Upper lobe of left lung (tissue), 6 donors: ENCODE measurements at places on chromosomes 6 and 20. TPM values are rescaled to one million over a fixed set of nuclear protein-coding genes. Genes with fewer than 3 reads are reported as not detected.

GRCh38 chr20:51374456-51374830 is 168.1 kb downstream of the NFATC2 start:
- peaks cover 4% of the 10 kb centered on the region for H3K4me1 ChIP-seq
- H3K27ac ChIP-seq, result no peak overlapping the region
- no peaks in the 10 kb centered on the region for H3K36me3 ChIP-seq
- DNase-seq, result no peak

CAP2 gene
- 0.55 TPM for total RNA-seq

RPN2 gene
- total RNA-seq, result 193 TPM

DNA sequence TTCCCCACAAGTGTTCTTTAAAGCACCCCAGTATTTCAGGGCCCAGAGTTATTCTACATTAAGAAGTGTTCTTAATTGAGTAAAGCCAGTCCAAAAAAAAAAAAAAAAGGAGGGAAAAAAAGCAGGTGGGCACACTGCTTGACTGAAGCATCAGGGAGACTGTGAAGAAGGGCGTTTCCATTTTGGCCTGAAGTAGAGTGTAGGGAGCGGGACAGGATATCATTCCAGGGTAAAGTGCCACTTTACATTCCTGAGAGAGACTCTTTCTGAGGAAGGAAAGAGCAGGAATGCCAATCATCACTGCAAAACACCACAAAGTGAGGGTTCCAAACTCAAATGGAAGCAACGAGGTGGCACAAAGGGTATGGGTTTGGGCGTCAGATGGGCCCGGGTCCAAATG is 54.1 kb upstream of the BEND6 start:
- DNase-seq, result no peak
- H3K27me3 ChIP-seq, result no peaks in the 10 kb centered on the region
- no peaks in the 10 kb centered on the region for H3K36me3 ChIP-seq
- H3K4me1 ChIP-seq, result no peaks in the 10 kb centered on the region
- no peak overlapping the region for H3K27ac ChIP-seq

- no peaks in the 10 kb centered on the region for H3K27me3 ChIP-seq
- DNase-seq, result no peak
- no peak overlapping the region for H3K27ac ChIP-seq
- no peak overlapping the region for H3K4me3 ChIP-seq
- no peaks in the 10 kb centered on the region for H3K36me3 ChIP-seq
- H3K4me1 ChIP-seq, result no peaks in the 10 kb centered on the region
These were observed 249.3 kb downstream of the SMOC2 start for GRCh38 chr6:168690271-168690670.

DNA sequence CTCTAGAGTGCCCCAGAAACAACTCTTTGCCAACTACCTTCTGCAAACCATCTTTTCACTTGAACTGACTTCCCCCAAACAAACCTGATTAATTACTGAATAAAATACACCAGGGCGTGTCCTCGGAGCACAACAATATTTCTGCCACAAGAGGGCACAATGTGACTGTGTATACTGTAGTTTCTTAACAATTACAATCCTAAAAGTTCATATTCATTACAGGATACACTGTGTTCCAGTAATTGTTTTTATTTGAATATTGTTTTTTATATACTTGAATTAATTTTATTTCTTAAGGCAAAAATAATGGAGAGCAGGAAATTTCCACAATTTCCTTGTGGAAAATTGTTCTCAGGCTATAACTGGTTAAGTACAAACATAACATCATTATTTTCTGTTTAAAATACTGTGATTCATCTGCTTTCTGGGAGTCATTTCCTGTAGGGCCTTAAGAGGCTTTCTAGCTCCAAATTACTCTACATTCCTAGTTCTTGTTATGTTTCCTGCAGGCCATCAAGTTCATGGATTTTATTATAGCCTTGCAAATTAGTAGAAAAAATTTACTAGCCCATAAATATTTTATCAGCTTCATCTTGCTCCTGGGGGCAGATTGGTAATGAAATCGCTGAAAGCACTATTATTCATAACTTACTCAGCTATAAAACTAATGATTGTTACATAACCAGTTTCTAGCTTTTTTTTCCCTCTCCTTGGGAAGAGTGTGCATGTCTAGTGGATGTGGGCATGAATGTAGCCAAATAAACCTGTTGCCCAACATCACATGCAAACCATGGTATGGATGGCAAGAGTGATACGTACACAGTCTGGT is 51.9 kb upstream of the SLC22A16 start:
- no peaks in the 10 kb centered on the region for H3K4me1 ChIP-seq
- H3K36me3 ChIP-seq, result no peaks in the 10 kb centered on the region
- no peak overlapping the region for H3K27ac ChIP-seq
- no peaks in the 10 kb centered on the region for H3K27me3 ChIP-seq
